Sigmoid colon (tissue), 7 donors: ENCODE measurements at places on chromosomes 5 and 9. TPM values are rescaled to one million over a fixed set of nuclear protein-coding genes. Genes with fewer than 3 reads are reported as not detected.
A peak's percentile ranks its signal among the peaks of the same experiment; 100 is the strongest.

The TNFSF8 gene
- 3.0 TPM for total RNA-seq

- DNase-seq, result no peak
These were observed 541.7 kb downstream of the MTRR start for GRCh38 chr5:8410618-8411017.

The GNA14 gene
- 29.2 TPM for total RNA-seq

DNA sequence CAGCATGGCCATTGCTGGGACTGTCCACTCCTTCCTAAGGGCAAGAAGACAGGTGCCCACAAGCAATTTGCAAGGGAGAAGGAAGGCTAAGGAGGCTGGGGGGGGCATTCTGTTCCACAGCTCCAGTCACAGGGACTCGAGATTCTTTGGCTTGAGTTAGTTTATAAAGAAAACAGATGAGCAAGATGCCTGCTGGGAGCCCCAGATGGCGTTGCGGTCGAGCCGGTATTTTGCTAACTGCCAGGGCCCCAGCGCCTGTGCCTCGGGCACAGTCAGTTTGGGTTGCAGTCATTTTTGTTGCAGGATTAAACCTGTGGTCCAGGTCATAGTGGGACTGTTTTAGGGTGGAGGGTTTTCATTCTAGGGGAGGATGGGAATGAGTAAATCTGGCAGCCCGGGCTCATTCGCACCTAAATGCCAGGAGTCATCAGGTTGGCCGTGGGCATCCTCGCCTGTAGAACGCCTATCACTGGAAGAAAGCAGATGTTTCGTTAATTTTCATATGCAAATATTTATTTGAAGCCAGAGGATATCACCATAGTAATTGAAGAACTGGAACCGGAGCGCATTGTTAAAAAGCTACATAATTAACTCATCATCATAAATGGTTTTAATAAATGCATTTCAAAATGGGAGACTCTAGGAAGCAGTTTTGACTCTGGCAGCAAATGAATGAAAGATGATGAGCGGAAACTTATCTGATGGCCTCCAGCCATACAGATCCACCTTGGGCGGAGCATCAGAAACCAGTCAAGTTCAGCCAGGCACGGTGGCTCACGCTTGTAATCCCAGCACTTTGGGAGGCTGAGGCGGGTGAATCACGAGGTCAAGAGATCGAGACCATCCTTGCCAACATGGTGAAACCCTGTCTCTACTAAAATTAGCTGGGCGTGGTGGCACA, 87.1 kb upstream of the FCN2 start:
- no peak for DNase-seq

The PCA3 gene
- total RNA-seq, result 0.28 TPM

The RASGEF1C gene
- 0.66 TPM for total RNA-seq

The SPOCK1 gene
- 33.4 TPM for total RNA-seq

DNA sequence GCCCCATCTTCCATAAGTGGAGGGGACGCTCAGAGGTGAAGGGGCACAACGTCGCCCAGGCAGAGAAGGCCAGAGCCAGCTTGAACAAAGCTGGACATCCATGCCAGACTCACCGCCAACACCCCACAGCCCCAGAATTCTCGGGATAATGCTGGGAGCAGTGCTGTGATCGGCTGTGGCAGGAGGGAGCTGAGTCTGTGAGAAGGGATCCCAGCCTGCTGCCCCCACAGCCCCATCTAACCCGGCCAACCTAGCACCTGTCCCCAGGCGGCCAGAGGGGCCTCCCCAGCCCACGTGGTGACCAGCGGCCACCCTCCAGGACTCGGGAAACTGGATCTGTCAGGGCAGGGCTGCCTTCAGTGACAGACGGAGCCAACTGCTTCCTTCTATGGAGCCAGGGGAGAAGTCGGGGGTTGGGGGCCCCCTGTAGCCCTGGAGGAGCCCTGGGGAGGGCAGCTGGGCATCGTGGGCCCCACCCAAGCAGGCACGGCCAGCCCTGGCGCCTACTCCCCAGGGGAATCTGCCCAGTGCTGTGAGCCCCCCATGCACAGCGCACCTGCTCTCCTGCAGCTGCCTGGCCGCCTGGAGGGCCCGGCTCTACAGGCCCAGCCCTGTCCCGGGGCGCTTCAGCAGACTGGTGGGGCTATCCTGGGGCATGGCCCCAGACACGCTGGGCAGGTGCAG, 6.0 kb downstream of the BRD3 start:
- peak; percentile 56 for DNase-seq

The SPINK13 gene
- 0.33 TPM for total RNA-seq

GRCh38 chr9:115606838-115607237, 488.9 kb upstream of the TNC start:
- no peak for DNase-seq

- no peak for DNase-seq
These were observed 45.5 kb downstream of the FOCAD start for GRCh38 chr9:20729523-20729922.

The FBP2 gene
- not detected for total RNA-seq

- peak; percentile 73 for DNase-seq
These were observed 813 bp downstream of the GNAQ start for GRCh38 chr9:78030553-78031443.

DNA sequence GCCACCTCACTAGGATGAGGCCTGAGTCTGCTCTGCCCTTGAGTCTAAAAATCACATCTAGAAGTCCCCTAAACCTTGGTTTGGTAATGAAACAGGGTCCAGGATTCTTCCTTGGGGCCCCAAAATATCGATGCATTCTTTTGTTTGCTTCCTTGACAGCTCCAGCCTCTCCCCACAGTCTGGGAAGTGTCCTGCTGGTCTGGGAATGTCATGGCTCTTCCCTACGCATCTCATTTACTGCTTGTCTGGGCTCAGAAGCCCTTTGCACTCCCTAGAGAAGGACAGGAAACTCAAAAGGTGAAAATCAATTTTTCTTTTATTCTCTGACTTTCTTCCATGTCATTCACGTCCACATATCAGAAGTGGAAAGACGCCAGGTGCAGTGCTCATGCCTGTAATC, 115.8 kb downstream of the DRD1 start:
- DNase-seq, result no peak

GRCh38 chr9:91809581-91810285, 140.3 kb downstream of the ROR2 start:
- DNase-seq, result peak; percentile 67

The NTNG2 gene
- 0.28 TPM for total RNA-seq

DNA sequence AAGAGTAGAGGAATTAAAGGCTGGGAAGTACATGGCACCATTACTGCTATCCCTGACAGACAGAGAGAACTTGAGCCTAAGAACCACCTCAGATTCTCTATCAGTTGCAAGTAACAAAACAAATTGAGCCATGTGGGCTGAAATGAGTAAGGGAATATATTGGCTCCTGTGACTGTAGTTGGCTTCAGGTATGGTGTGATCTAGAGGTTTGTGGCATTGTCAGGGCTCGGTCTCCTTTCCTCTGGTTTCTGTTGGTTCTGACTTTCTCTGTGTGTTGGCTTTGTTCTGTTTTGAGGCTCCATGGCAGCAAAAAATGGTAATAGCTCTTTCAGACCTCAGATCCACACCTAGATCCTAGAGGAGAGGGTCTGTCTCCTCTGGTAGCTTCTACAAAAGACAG, 5.7 kb downstream of the GALNT10 start:
- DNase-seq, result no peak

GRCh38 chr5:73218552-73219171, 45.7 kb downstream of the TMEM174 start:
- no peak for DNase-seq

The ALDH1A1 gene
- total RNA-seq, result 241 TPM

The CNTNAP3 gene
- total RNA-seq, result 18.8 TPM

DNA sequence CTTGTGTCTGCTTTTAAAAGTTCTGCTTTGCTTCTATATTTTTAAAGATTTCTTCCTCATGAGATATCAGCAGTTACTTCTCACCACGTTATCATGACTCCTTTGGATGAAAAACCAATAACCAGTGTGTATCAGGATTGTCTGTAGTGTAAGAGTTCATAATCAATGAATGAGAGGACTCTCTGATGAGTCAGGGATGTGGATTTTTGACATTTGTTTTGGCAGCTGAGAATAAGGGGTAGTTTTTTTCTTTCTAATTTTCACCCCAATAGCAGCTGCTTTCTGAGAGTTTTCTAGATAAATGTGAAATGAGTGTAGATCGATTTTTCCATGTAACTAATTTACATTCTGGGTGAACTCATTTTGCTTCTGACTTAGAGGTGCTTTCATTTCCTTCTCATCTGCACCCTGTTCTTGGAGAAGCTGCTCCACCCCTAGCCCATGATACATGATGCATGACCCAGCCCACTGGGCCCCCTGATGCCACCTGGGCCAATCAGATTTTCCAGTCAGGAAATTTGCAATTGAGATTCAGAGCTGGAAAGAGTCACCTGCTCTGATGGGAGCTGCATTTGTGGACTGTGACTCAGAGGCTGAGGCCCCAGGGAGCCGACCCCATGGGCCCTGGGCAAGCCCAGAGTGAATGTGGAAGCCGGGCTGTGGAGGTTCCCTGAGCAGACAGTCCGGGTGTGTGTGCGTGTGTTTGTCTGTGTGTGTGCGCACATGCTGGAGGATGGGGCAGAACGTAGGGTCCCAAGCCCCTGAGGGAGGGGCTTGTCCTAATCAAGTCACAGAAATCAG, 159.3 kb downstream of the RGS3 start:
- peak; percentile 62 for DNase-seq
